NCI-H510A treated with DMSO at 0.1 percent for 48 hours (cell line): ENCODE measurements at places on chromosomes 12 and 14.
A peak's percentile ranks its signal among the peaks of the same experiment; 100 is the strongest.

GRCh38 chr14:50739186-50739585 is 71.1 kb upstream of the SAV1 start:
- no peak for DNase-seq

- no peak for DNase-seq
Observed at GRCh38 chr14:41606282-41606531, 469 bp upstream of the LRFN5 start.

- DNase-seq: no peak
Observed at GRCh38 chr12:105085501-105085900, 1.2 kb upstream of the ALDH1L2 start.

DNA sequence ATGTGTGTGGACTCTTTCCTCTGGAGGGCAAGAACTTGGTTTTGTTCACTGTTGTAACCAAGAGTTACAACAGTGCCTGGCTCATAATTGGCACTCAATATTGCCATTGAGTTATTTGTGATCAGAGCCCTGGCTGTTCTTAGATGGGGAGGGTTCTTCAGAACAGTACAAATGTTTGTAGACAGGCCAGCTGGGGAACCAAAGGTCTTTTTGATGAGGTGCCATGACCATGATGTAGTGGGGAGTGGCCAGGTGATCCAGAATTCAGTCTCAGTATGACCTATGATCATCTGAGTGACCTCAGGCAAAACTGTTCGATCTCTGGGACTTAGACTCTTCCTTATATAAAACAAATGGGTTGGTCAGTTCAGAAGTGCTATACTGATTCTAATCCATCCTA is 3.3 kb upstream of the PRKAB1 start:
- no peak for DNase-seq

DNA sequence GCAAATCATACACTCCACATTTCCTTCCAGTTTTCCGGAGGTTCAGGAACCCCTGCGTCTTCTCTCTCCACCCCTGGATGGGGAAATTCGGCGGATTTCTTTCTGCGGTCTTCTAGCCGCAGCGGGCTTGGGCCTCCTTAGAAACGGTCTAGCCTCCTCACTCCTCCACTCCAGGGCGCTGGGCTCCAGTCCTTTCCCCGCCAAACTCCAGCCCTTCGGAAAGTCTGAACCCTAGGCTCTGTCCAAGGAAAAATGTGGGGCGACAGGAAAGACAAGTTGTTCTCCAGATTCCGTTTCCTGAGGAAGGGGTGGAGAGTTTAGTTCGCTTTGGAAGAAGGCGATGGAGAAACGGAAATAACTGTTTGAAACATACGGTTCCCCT is 1.4 kb upstream of the HOXC10 start:
- no peak for DNase-seq

DNA sequence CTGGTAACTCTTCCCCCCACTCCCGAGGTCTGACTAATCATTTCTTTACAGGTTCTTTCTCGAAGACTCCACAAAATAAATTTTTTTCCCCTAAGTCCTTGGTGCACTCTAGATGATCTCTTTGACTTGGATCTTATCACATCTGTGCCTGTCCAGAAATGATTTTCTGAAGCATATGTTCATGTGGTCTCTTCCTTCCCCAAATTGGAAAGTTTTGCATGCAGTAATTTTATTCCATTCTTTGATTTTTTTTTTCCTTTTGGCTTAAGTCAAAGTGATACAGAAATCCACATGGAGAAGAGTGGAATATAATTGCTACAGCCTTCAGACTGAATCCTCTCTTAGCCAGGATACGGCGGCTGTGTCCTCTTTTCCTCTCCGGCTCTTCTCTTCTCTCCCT is 213.3 kb downstream of the BMP4 start:
- no peak for DNase-seq

DNA sequence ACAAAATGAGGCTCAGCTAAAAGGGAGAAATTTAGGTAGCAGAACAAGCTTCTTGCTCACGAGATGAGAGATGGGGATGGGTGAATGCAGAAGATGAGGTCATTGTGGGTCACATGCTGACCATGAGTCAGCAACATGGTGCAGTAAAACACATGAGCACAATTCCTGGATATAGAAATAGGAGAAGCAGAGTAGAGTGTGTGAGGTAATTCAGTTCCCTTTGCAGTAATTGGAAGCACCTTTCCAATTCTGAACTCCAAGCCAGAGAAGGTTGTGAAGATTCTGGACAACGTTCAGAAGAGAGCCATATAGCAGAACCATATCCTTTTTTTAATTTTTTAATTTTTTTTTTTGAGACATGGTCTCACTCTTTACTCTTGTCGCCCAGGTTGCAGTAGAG is 62.0 kb upstream of the LMNTD1 start:
- peak; percentile 25 for DNase-seq

DNA sequence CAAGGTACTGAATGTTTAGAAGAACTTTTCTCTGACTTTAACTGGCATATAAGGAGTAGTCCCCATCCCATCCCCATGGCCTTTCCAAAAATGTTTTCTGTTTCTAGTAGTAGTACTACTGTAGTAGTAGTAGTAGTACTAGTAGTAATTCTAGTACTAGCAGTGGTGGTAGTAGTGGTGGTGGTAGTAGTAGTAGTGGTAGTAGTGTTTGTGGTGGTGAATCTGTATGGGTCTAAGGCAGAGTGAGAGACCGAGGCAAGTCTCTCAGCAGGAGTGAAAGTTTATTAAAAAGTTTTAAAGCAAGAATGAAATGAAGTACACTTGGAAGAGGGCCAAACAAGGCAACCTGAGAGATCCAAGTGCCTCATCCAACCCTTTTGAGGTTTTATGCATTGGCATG is 58.6 kb downstream of the FOXN4 start:
- no peak for DNase-seq

DNA sequence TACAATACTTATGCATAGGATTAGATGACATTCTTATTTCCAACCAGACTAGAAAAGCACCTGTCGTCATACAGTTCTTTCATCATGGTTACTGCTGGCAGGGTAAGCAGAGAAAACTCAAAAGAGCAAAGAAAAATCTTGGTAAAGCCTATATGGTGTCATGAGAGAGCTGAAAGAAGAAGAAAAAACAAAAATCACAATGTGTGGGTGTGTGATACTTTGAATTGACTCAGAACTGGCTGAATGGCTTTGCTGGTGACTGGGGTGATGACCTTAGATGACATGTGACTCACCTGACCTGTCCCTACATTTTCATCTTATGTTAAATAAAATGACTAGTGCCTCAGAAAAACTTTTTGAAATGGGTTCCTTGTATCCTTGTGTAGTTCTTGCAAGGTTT is 278.1 kb upstream of the LMO3 start:
- DNase-seq: no peak

GRCh38 chr12:77894556-77894955 is 63.9 kb downstream of the NAV3 start:
- no peak for DNase-seq

- DNase-seq: no peak
Observed at GRCh38 chr14:94887591-94887990, 117.7 kb upstream of the GSC start.

DNA sequence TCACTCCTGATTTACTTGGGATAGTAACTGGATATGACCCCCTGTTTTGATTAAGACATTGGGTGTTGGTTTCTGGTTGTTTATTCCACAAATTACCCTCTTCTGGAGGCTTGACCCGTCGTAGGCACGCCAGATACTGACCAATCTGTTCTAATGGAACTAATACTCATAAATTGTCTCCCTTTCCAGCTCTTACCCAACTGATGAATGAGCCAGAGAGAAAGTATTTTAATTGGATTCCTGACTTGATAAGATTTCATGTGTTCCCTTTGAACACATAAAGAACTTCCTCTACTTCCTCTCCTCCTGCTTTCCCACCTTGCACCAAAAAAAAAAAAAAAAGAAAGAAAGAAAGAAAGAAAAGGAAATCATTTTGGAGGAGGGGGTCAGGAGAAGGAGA is 340.9 kb downstream of the PCNX1 start:
- DNase-seq: no peak

DNA sequence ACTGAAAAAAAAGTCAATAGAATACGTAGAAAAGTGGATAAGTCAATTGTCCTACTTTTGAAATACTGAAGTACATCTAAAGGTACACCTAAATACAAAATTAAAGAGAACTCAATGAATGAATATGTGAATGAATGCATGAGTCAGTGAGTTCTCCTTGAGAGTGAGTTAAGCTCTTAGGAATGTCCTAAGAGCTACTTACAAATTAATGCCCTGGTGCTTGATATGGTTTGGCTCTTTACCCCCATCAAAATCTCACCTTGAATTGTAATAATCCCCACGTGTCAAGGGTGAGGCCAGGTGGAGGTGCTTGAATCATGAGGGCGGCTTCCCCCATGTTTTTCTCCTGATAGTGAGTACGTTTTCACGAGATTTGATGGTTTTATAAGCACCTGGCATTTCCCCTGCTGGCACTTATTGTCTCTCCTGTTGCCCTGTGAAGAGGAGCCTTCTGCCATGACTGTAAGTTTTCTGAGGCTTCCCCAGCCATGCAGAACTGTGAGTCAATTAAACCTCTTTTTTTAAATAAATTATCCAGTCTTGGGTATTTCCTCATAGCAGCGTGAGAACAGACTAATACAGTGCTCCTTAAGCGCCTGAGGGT is 192.2 kb upstream of the ARHGAP5 start:
- DNase-seq: no peak

DNA sequence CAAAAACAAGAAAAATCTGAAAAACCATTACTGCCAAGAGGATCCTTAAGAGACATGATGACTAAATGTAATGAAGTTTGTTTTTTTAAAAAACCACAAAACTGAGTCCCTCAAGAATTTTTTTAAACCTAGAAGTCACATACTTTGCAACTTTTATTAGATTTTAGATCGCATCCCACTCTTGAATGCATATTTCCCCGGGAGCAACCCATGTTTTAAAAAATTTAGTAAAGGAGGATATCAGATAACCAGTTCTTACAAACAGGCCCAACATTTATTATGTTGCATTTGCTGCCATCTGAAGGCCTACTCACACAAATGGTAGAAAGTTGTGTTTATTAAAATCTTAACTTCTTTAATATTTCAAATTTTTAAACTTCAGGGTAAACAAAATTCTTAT is 44.3 kb upstream of the CCT2 start:
- DNase-seq: no peak

DNA sequence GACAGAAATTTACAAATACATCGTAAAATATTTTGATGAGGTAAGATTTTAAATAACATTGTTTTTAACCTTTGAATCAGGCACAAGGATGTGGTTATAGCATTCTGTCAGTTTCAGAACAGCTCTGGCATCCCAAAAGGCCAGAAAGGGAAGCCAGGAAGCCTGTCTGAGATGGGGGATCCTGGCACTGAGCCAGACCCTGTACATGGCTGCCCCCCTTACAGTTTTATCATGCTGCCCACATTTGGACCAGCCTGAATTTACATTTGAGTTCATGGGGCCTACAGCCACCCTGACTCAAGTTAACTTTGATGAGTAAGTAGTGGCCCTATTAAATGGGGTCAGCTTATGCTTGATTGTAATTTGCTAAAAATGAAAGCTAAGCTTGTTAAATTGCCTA is 155.6 kb downstream of the PLXNC1 start:
- DNase-seq: no peak

DNA sequence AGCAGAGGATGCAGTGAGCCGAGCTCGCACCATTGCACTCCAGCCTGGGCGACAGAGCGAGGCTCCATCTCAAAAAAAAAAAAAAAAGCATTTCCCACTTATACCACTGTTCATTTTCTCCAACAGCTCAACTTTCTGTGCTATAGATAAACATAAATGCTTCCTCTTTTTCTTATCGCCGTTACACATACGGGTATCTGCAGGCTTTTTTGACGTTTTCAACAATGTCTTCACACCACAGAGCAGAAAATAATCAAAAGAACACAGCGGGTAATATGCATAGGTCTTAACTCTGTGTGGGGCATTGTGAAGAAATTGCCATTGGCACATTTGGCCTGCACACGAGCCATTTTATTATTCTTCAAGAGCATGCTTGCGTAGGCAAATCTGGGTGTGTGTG is 86.4 kb downstream of the CAPZA3 start:
- DNase-seq: no peak

- no peak for DNase-seq
Observed at GRCh38 chr14:28280530-28280929, 486.1 kb upstream of the FOXG1 start.

DNA sequence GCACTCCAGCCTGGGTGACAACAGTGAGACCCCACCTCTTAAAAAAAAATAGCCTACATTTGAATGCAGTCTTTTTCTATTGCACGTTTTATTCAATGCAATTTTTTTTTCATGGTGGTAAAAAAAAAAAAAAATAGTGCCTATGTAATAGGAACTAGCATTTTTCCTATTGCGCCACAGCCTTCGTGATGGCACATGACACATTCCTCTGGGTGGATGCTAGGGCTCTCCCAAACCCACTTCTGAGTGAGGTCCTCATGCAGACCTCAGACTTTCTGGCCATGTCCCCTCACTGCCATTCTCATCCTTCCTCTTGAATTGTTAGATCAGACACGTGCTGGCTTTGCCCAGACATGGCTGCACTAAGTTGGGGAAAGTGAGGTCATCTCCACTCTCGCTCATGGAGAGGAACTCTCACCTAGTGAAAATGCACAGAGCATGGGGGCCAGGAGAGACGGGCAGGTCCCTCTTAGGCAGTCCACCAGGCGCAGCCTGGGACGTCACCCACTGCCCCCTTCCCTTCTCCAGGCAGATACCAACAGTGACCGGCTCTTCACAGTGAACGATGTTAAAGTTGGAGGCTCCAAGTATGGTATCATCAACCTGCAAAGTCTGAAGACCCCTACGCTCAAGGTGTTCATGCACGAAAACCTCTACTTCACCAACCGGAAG is 19.2 kb downstream of the DCAF4 start:
- no peak for DNase-seq

GRCh38 chr12:115323223-115323905 is 639.4 kb upstream of the TBX3 start:
- no peak for DNase-seq

GRCh38 chr14:21054123-21054767 is 3.4 kb upstream of the RNASE8 start:
- no peak for DNase-seq

GRCh38 chr12:10354502-10354901 is 35.3 kb downstream of the KLRK1 start:
- DNase-seq: no peak

- DNase-seq: no peak
Observed at GRCh38 chr14:27085500-27085899, 487.7 kb upstream of the NOVA1 start.

DNA sequence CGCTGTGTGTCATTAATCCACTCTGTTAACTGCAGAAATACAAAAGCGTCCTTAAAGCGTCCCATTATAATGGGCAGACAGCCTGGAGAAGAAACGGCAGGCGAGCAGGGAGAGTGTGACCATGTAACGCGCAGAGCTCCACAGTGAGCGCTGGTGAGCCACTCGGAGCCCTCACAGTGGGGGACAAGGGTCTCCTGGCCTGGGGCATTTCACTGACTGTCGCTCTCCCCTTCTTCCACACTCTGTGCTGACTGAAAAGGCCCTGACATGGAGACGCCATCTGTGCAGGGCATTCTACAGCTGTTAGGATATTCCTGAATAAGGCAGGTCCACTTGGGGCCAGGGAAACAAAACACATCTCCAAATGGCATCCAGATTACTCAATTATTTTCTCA is 24.2 kb downstream of the CCDC92 start:
- DNase-seq: no peak
